ENCODE measurements at places on chromosomes 5 and 9.

GRCh38 chr5:35876454-35876853 is 19.8 kb downstream of the IL7R start:
- DNase-seq, result no peak

- no peak for DNase-seq
Observed at GRCh38 chr9:37564916-37565315, 11.3 kb downstream of the FBXO10 start.

DNA sequence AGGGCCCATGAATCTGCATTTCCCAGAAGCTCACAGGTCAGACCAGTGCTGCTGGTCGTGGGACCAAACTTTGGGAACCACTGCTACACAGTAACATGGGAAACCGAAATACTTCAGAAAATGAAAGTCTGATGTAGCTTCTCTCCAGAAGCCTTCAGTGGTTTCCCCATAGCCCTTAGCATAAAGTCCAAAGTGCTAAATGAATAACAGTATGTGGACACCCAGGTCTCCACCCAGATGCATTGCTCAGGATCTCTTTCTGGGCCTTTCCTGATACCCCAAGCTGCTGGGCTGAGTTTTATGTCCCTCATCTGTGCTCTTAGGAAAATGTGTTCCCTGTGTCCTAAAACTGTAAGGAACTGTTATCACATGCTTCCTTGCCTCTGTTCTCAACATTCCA is 100.4 kb downstream of the NFIB start:
- DNase-seq, result no peak

DNA sequence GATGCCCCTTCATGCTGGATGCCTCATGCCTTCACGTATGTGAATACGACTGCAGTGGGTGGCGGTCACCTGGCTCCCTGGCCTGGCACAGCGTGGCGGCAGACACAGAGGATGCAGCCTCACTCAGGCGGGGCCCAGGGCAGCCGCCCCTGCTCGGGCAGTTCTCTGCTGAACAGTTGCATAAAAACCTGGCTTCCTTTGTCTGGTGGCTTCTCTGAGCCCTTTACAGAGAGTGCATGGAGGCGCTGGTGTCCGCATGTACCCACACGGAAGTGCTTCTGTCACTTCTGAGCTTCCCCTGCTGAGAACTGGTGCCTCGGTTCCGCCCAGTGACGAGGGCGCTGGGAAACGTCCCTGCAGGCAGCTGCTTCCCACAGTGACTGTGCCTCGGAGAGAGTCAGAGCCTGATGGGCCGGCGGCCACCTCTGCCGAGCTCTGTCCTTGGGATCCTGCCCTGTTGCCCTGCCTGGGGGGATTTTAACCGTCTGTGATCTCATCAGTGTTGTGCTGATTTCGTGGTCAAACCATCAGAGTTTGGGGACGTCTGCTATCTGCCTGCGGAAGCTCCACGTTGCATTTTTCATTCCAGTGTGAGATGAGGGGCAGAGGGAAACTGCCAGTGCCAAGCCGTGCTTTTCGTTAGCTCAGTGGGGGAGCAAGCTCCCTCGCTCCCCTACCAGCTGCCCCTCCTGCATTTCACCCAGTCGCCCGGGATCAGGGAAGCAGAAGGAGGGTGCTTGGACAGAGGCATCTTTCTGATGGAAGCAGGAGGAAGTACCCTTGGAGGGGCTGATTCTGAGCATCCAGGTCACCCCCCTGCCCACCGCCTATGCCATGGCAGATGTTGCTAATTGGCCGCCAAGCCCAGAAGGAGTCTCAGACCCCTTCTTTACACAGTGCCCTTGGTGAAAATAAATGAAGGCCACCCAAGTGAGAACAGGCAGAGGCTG is 153.0 kb upstream of the COL5A1 start:
- DNase-seq, result no peak

GRCh38 chr5:147743678-147744374 is 38.7 kb downstream of the JAKMIP2 start:
- peak; percentile 28 for DNase-seq

- DNase-seq, result no peak
Observed at GRCh38 chr5:147359101-147359500, 124.3 kb downstream of the STK32A start.

- DNase-seq, result no peak
Observed at GRCh38 chr9:16207161-16207560, 654.3 kb downstream of the CCDC171 start.

DNA sequence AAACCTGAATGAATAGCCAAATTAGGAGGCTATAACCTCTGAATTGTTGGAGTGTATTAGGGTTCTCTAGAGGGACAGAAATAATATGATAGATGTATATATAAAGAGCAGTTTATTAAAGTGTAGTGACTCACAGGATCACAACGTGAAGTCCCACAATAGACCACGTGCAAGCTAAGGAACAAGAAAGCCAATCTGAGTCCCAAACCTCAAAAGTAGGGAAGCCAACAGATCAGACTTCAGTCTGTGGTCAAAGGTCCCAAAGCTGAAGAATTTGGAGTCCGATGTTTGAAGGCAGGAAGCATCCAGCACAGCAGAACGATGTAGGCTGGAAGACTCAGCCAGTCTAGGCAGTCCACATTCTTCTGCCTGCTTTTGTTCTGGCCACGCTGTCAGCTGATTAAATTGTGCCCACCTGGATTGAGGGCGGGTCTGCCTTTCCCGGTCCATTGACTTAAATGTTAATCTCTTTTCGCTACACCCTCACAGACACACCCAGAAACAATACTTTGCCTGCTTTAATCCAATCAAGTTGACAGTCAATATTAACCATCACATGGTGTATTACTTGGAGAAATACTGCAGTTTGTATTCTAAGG is 550.6 kb downstream of the CDH10 start:
- no peak for DNase-seq

- DNase-seq, result no peak
Observed at GRCh38 chr9:111891910-111892499, 4.6 kb upstream of the UGCG start.

DNA sequence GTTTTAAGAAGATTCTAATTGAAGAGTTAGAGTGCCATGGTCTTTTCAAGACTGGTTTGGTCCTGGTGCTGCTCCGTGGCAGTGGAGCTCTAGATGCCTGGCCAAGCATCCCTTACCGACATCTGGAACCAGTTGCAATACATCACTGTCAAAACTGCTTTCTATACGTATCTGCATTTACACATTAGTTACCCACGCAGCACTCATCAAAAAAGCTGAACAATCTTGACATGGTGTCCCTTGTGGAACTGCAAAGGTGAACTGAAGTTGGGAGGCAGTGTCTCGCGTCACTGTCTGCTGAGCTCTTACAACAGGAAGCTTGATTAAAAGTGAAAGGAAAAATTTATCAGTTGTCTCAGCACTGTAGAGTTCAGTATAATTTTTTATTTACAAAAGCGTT is 82.6 kb downstream of the PBX3 start:
- DNase-seq, result no peak

GRCh38 chr5:113510836-113511451 is 2.5 kb upstream of the YTHDC2 start:
- DNase-seq, result peak; percentile 27

- DNase-seq, result no peak
Observed at GRCh38 chr5:35903631-35904203, 34.7 kb downstream of the CAPSL start.

GRCh38 chr9:77435688-77436087 is 212.4 kb downstream of the GNA14 start:
- no peak for DNase-seq

DNA sequence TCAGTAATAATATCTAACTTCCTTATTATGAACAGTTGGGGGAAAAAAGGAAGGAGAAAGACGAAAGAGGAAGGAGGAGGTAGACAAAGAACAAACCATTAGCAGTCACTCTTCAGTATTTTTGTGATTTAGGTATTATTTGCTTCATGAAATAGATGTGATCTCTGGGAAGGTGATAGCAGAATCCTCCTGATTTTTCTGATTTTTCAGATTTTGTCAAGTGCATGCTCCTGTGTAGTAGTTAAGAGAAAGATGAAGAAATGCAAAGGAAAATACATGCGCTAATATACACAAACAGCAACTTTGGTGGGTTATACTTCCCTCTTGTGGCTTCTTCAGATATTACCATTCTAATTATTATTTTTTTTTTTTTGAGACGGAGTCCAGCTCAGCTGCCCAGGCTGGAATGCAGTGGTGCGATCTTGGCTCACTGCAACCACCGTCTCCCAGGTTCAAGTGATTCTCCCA is 31.6 kb downstream of the LMNB1 start:
- DNase-seq, result no peak

DNA sequence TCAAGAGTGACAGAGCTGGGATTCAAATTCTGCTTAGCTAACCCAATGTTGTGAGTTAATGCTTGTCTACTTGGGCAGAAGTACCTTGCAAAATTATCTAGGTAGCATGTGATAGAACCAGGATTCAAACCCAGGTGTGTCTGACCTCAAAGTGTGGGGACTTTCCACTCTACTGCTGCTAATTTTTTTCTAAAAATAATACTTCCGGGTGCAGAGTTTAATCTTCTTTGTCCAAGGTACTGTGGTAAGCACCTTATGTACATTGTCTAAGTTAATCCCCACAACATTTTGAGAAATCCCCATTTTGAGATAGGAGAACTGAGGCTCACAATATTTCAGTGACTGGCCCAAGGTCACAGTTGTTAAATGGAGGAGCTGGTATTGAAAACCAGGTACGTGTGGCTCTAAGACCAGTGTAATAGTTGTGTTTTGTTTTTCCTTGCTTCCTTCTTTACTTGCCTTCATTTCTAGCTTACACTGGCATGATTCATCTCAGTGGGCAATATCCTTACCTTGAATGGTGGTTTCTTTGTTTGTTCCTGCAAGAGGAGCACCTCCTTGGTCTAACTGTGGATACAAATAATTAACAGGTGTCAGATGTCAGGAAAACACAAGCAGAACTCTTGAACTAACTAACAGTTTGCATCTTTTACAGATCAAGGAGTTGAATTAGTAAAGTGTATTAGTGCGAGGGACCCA is 7.5 kb downstream of the ALDOB start:
- DNase-seq, result no peak

DNA sequence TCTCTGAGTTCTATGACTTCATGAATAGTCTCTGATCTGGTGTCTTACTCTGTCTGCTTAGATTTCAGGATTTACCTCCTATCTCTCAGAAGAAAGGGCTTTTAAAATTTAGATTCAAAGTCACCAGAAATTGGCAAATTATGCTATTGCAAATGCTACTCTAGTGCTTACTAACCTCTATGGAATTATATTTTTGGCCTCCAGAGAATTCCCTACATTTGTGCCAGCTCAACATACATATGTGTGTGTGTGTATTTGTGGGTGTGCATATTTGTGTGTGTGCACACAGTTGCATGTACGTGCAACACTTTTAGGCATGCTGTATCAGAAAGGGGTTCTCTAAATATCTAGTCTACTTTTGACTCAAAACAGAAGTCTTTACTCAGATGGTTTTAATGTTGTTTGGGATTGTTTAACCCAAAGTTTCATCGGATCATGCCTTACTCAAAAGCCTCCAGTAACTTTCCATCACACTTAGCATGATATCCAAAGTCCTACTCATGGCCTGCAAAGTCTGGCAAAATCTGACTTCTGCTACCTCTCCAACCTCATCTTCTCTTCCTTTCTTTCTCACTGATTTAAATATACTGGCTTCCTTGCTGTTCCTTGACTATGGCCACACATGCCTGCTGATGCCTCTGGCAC is 147.6 kb upstream of the NR3C1 start:
- DNase-seq, result no peak

- DNase-seq, result no peak
Observed at GRCh38 chr5:5475975-5476374, 53.5 kb downstream of the ICE1 start.

GRCh38 chr5:34035756-34036155 is 7.3 kb downstream of the C1QTNF3 start:
- no peak for DNase-seq

- no peak for DNase-seq
Observed at GRCh38 chr9:20441711-20442423, 180.4 kb downstream of the MLLT3 start.

GRCh38 chr5:121867403-121867802 is 15.7 kb downstream of the FTMT start:
- no peak for DNase-seq

GRCh38 chr5:32726086-32726557 is 15.0 kb downstream of the NPR3 start:
- DNase-seq, result no peak
